Activated CD8-positive, alpha-beta T cell treated with anti-CD3 and anti-CD28 coated beads, Interleukin-2, amount 10 ng/mL, durations not matched to agents 7 days and 5 days (primary cell): ENCODE measurements at places on chromosomes 12 and 14. TPM values are rescaled to one million over a fixed set of nuclear protein-coding genes. Genes with fewer than 3 reads are reported as not detected.

Gene FGF6
- total RNA-seq, result not detected

Gene GLIPR1L2
- not detected for total RNA-seq

Gene MYO1H
- total RNA-seq, result not detected

Gene ANKS1B
- not detected for total RNA-seq

Gene REM2
- total RNA-seq, result 0.61 TPM

Gene VRK1
- 71.1 TPM for total RNA-seq

Gene DHRS7
- total RNA-seq, result 54.4 TPM

Gene TNS2
- 1.4 TPM for total RNA-seq

Gene DNAAF2
- 10.2 TPM for total RNA-seq

Gene NXPH4
- 0.39 TPM for total RNA-seq

Gene ANKRD33
- not detected for total RNA-seq

Gene RDH12
- not detected for total RNA-seq

Gene CMA1
- 0.82 TPM for total RNA-seq

Gene PWP1
- 44.6 TPM for total RNA-seq

Gene PIANP
- total RNA-seq, result not detected

Gene GDF3
- not detected for total RNA-seq

Gene CRY1
- total RNA-seq, result 13.5 TPM

Gene TCL1A
- not detected for total RNA-seq

Gene A2M
- not detected for total RNA-seq

Gene NKX2-1
- total RNA-seq, result not detected

Gene CELA1
- not detected for total RNA-seq

Gene ST8SIA1
- 0.34 TPM for total RNA-seq

Gene SLC10A1
- total RNA-seq, result not detected

Gene PPHLN1
- total RNA-seq, result 76.9 TPM

Gene CLECL1
- 1.3 TPM for total RNA-seq

Gene TMEM179
- not detected for total RNA-seq

Gene TRIM9
- 0.73 TPM for total RNA-seq

Gene TTC9
- 13.9 TPM for total RNA-seq

Gene MANSC4
- not detected for total RNA-seq

Gene SYT1
- not detected for total RNA-seq

Gene NABP2
- total RNA-seq, result 64.3 TPM

Gene LRRC43
- not detected for total RNA-seq

Gene ISM2
- total RNA-seq, result not detected

Gene SLC5A8
- total RNA-seq, result not detected

Gene GXYLT1
- 9.0 TPM for total RNA-seq

Gene FOXM1
- total RNA-seq, result 142 TPM

Gene P3H3
- not detected for total RNA-seq

Gene TAS2R43
- total RNA-seq, result 1.1 TPM
